GM20000 (cell line): ENCODE measurements at places on chromosomes 16 and 17.

DNA sequence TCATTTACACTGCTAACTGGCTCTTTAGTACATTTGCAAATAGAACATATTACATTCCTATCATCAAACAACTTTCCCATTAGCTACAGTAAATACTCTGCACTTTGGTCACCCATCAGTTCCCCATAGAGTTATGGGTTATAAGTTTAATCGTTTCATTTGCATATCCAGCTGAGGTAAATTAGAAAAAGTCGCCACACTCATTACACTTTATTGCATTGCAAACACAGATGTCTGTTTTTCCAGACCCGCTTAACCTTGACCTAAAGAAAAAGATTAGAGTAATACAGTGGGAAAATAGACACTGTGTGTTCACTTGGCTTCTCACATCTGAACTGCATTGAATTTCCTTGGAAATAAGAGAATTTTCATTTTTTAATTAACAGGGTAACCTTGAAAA, 213.1 kb upstream of the PSMD7 start:
- no peak for DNase-seq

DNA sequence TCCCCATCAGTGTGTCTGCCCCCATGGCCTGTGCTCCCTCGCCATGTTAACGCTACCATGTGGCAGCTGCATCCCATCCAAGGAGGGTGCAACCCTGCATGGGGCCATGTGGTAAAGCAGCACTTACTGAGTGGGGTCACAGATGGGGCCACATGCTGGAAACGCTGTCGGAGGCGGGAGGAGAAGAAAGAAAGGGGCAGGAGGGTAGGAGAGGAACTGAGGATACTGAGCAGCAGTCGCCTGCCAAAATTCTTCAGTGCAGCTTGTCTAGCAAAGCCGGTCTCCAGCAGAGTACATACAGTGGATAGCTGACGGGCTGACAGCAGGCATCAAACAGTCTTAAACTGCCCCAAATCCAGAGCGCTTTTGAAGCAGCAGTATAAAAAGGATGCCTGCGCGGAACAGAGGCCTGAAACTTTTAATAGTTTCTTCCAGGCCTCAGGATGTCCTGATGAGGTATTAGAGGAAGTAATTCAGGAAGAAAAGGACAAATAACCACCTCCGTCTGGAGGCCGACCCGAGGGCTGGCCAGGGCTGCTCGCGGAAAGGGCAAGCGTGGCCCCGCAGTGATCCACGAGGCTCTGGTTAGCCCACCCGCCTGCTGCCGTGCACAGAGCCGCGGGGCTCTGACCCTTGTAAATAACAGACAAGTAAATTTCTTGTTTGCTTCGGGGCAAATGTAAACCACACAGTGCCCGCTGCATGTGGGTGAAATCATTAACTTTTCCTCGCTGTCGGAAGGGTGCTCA, 149.0 kb downstream of the CCDC182 start:
- no peak for DNase-seq

DNA sequence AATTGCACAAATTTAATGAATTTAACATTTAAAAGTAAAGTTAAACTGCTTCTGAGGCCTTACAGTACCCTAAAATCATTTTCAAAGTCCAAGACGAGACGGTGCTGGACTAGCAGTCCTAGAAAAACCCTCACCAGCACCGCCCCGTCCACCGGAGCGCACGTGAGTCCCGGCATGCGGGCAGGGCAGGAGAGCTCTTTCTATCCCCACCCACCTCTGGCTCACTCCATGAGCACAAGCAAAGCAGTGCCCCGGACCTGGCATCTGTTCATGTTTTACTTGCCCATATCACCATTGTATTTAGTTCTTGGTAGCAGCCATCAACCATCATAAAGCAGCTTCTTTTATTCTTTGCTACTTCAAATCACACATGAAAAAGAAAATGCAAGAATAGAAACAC, 41.7 kb downstream of the ANKRD11 start:
- no peak for DNase-seq

DNA sequence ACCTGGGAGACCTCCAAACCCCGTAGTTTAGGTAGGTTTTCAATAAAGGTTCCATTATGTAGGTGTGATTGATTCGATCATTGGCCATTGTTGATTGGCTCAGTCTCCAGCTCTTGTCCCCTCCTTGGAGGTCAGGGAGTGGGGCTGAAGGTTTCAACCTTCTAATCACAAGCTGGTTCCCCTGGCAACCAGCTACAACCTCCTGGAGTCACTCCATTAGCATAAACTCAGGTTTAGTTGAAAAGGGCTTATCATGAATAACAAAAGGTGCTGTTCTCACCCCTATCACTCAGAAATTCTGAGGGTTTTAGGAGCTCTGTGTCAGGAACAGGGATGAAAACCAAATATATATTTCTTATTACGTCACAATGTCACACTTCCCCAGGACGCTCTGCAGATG, 28.5 kb downstream of the TMEM132E start:
- DNase-seq: no peak

DNA sequence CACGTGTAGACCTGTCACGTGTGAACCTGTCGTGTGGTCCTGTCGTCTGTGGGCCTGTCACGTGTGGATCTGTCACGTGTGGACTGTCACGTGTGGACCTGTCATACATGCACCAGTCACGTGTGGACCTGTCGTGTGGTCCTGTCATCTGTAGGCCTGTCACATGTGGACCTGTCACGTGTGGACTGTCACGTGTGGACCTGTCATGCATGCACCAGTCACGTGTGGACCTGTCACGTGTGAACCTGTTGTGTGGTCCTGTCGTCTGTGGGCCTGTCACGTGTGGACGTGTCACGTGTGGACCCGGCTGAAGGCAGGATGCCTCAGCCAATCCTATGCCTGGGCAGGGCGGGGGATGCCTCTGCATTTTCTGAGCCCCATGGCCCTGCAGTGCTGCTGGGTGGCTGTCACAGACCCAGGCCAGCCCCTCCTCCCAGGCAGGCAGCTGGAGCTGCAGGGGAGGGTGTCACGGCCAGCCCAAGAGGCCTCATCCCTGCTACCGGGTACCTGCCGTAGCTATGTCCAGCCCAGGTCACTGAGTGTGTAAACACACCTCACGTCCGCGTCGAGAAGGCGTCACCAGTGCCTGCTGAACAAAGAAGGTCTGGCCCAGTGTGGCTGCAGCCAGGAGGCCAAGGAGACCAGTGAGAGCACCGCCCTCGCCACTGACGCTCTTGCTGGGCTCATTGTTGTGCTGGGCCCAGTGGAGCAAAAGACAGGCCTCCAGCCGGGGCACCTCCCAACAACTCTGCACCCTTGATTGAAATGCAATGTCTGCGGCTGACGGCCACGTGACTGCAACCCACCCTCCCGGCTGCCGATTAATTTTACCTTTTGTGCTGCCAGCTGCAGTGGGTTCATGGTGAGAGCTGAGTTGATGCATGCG, 18.6 kb upstream of the ACSF3 start:
- DNase-seq: no peak

GRCh38 chr17:30433514-30433913, 43.7 kb upstream of the GOSR1 start:
- no peak for DNase-seq

DNA sequence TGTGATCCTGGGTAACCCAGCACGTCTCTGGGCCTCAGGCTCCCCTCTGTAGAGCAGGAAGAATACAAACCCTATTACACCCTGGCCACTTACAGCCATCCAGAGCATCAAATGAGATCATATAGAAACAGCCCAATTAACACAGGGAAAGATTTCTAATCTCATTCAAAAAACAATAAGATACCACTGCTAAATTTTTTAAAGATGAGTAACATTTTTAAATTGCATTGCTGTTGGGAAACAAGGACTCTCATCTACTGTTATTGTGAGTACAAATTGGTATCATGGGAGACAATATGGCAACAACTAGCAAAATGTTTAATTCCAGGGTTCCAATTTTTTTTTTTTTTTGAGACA, 41.1 kb downstream of the SRL start:
- DNase-seq: no peak

DNA sequence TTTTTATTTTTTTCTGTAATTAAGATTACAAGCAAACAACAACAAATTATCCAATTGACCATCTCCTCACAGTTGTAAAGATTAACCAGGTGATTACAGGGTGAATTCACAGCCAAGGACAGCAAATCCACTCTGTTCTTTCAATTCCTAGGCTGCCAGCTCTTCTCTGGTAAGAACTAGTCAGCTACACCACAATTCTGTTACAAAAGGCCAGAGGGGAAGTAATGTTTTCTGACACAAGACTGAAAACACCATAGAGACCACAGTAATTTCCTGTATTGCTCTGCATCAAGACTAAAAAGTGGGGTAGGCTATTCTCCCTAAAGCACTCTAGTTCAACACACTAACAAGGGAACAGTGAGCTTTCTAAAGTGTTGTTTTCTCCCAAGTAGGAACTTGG, 10.6 kb downstream of the CA10 start:
- no peak for DNase-seq

- no peak for DNase-seq
Measured at GRCh38 chr17:78539781-78540180, 37.4 kb downstream of the DNAH17 start.

DNA sequence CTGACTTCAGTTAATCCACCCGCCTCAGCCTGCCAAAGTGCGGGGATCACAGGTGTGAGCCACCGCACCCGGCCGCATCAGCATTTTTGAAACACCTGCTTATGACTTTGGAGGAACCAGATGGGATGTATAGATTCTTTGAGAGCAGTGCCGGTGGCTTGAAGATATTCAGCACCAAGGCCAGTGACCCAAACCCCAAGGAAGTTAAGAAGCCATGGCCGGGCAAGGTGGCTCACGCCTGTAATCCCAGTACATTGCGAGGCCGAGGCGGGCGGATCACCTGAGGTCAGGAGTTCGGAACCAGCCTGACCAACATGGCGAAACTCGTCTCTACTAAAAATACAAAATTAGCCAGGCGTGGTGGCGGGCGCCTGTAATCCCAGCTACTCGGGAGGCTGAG, 43.9 kb downstream of the TRARG1 start:
- DNase-seq: no peak

DNA sequence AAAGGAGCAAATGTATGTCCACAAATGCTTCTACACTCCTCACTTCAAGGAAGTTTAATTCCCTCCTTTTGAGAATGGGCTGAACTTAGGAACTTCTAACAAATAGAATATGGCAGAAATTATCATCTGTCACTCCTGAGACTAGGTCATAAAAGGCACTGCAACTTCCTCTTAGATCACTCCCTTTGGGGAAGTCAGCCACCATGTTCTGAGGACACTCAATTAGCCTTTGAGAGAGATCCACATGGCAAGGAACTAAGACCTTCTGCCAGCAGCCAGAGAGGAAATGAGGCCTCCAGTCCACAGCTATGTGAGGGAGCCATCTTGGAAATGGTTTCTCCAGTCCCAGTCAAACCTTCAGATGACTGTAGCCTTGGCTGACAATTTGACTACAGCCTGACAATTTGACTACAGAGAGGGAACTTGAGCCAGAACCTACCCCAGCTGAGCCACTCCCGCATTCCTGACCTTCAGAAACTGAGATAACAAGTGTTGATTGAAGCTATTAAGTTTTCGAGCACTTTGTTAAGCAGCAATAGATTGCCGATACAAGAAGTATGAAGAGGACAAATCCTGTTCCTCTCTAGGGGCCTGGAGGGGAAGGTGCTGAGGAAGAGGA, 113.4 kb upstream of the SEC14L1 start:
- DNase-seq: no peak

DNA sequence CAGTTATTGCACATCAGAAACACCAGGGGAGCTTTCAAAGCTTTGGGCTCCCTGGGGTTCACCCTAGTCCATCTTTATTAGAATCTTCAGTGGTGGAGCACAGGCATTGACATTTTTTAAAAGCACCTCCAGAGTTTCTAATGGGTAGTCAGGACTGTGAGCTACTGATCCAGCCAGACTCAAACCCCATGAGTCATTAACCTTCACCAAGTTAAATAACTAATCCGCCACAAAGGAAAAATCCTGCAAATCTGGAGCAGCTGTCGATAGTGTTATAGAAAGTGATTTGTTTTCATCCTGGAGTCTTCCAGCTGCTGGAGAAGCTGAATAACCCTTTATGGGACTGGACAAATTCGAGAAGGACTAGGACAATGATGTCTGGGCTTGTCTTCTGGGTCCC, 93.2 kb upstream of the PIRT start:
- DNase-seq: no peak

- DNase-seq: no peak
Measured at GRCh38 chr17:1112875-1113274, 66.9 kb downstream of the ABR start.

DNA sequence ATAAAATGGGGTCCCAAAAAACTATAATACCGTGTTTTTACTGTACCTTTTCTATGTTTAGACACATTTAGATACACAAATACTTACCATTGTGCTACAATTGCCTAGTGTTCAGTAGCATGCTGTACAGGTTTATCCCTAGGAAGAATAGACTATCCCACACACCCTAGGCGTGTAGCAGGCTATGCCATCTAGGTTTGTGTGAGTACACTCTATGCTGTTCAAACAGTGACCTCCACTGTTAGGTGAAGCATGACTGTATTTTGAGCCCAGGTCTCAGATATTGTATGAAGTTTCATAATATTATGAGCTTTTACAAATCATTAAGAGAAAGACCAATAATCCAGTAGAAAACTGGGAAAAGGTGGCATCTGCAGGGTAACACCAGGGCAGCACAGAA, 23.6 kb downstream of the MILR1 start:
- DNase-seq: no peak

GRCh38 chr16:76931186-76931585, 259.8 kb upstream of the MON1B start:
- DNase-seq: no peak

- DNase-seq: peak; percentile 54
Measured at GRCh38 chr17:76791053-76791980, 53.4 kb downstream of the MFSD11 start.

- DNase-seq: no peak
Measured at GRCh38 chr16:80447241-80447640, 93.6 kb upstream of the DYNLRB2 start.

DNA sequence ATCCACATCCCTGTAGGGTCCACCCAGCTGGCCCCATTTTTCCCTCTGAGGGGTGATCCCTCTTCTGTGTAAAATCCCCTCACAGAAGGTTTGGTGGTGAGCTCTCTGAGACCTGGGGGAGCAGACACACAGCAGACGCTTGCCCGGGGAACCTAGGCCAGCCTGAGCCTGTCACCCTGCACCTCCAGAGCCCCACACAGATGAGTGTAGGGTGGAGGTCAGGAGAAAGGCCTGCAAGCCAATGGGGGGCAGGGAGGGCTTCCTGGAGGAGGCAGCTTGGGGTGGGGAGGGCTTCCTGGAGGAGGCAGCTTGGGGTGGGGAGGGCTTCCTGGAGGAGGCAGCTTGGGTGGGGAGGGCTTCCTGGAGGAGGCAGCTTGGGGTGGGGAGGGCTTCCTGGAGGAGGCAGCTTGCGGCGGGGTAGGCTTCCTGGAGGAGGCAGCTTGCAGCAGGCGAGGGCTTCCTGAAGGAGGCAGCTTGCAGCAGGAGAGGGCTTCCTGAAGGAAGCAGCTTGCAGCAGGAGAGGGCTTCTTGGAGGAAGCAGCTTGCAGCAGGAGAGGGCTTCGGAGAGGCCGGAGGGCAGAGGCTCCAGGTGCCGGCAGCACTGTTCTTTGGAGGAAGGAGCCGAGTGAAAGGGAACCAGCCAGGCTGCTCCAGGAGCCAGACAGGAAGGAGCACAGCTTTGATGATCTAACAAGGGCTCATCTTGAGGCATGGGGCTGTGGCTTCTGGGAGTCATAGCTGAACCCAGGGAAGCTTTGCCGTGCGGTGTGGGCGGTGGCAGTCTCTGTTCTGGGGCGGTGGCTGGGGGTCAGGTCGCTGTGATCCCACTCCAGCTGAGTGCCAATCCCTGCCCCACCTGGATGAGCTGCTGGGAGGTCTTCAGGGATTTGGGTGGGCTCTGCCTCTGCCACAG, 83.7 kb upstream of the ZNF469 start:
- no peak for DNase-seq

GRCh38 chr17:76888661-76889060, 20.5 kb downstream of the MGAT5B start:
- DNase-seq: no peak
